Stimulated activated CD4-positive, alpha-beta T cell treated with anti-CD3 and anti-CD28 coated beads, Interleukin-12 subunit alpha, Interleukin-12 subunit beta, amount 100 ng/mL, for 24 hours (primary cell): ENCODE measurements at places on chromosomes 5 and 9.
A peak's percentile ranks its signal among the peaks of the same experiment; 100 is the strongest.

- no peak for DNase-seq
Measured at GRCh38 chr5:180081481-180081880, 9.9 kb upstream of the RNF130 start.

- DNase-seq: no peak
Measured at GRCh38 chr9:109780453-109781033, 545 bp downstream of the PALM2AKAP2 start.

GRCh38 chr9:77563174-77563573 lies 84.9 kb downstream of the GNA14 start:
- no peak for DNase-seq

DNA sequence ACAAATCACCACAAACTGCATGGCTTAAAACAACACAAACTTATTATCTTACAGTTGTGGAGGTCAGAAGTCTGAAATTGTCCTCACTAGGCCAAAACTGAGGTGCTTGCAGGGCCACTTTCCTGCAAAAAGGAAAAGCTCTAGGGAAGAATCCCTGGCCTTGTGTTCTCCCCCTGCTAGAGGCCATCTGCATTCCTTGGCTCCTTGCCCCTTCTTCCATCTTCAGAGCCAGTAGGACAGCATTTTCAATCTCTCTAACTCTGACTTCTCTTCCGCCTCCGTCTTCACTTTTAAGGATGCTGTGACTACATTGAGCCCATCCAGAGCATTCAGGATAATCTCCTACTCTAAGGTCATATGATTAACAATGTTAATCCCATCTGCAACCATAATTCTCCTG lies 236.6 kb downstream of the CDK5RAP2 start:
- DNase-seq: no peak

GRCh38 chr5:99070362-99070761 lies 141.6 kb upstream of the CHD1 start:
- DNase-seq: no peak

DNA sequence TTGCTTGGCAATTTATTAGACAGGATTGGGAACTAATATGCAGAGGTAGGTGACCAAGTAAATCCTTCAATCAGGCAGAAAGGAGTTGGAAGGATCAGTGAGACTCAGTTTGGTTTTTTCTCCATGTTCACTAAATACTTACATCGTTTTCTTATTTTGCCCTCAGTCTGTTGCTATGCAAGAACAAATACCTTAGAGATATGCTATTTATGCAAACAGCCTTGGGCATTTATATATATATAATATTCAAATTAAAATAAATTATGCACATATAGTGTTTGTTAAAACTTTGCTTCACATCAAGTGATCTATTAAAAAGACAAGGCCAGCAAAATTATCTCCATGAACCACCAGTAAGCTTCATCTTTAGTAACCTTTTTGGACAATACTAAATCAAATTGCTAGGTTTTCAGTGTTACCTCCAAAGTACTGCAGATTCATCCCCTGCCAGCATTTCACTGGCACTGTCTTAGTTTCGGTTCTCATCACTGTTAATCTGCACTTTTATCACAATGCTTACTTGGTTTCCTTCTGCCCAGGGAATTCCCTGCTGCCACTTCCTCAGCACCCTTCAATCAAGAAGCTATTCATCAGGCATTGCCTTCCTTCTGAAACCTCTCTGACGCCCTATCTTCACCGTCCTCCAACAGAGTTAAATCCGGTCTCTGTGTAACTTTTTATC lies 26.0 kb upstream of the LIFR start:
- no peak for DNase-seq

- no peak for DNase-seq
Measured at GRCh38 chr5:80590766-80591165, 20.7 kb upstream of the ANKRD34B start.

DNA sequence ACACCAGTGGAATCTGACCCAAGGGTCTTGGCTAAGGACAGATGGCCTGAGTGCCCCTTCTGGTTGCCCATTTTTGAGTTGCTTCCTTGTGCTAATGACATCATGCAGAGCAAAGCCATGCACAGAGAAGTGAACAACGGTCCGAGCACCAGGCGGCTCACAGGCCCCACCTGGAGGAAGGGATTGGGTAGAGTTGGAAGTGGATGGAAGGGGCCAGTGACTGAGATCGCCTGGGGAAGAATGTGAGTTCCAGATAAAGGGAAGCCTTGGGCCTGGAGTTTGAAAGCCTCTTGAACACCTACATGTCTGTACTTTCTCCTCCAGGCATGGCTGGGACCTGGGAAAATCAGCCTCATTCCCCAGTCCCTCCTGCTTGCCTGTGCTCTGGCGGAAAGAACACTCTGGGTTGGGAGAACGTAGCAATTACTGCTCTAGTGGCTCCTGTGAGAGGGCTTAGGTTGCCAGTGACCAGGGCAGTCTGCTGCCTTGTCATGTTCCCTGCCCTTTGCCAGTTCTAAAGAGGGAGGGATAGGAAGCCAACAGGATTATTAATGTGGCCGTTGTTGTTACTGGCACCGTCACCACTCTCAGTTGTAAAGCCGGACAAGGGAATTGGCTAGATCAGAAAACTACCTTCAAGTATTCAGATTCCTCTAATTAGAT lies 62.5 kb upstream of the PTPN3 start:
- DNase-seq: no peak

DNA sequence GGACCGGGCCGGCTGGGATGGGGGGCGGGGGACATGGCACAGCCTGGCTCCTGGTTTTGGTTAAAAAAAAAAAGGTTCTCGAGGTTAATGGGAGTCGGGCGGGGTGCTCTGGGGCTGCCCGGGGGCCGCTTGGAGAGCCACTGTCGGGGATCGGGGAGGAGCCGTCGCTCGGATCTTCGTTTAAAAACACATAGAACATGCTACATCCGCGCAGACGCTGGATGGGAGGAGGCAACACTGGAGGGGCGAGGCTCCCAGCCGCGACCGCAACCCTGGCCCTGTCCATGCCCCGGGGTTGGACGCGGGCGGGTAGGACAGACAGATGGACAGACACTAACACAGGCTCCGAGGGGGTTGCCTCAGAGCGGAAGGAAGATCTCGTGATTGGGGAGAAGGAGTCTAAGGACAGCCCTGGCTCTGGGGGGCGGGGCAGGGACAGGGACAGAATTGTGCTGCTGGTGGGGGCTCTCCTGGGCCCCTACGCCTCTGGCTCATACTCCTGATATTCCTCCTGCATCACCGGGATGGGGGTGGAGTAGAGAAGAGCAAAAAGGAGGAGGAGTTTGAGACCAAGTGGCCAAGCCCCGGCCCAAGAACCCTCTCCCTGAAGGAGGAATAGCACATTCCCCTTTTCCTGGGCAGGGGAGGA lies 9.9 kb downstream of the SNCB start:
- DNase-seq: no peak

- DNase-seq: no peak
Measured at GRCh38 chr5:180197016-180197702, 11.9 kb downstream of the RASGEF1C start.

GRCh38 chr9:89602978-89603766 lies 1.6 kb upstream of the GADD45G start:
- peak; percentile 77 for DNase-seq

DNA sequence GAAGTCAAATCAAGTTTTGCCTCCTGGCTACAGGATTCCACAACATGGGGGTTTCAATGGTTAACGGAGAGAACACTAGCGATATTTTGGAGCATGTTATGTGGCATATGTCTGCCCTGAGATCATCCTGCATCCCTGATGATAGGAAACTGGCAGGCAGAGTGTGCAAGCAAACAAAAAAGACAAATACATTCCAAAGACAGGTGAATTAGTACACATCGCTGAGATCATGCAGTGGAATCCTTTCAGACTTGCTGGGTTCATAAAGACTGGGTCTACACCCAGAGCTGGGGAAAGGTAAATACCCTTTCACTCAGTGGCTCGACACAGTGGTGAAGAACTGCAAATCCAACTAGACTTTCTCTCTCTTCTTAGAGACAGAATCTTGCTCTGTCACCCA lies 286.5 kb downstream of the EFNA5 start:
- DNase-seq: no peak

DNA sequence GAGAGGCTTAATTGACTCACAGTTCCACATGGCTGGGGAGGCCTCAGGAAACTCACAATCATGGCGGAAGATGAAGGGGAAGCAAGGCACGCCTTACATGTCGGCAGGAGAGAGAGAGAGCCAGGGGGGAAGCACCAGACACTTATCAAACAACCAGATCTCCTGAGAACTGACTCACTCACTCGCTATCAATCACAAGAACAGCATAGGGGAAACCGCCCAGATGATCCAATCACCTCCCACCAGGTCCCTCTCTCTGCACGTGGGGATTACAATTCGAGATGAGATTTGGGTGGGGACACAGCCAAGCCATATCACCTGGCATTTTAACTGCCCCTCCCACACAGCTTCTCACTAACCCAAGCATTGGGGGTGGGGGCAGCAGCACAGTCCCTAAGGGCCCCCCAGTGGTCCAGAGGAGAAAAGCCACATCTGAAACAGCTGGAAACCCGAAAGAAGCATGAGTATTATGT lies 76.1 kb upstream of the ASS1 start:
- DNase-seq: peak; percentile 4

GRCh38 chr5:179762079-179762780 lies 29.6 kb downstream of the MAML1 start:
- DNase-seq: no peak

DNA sequence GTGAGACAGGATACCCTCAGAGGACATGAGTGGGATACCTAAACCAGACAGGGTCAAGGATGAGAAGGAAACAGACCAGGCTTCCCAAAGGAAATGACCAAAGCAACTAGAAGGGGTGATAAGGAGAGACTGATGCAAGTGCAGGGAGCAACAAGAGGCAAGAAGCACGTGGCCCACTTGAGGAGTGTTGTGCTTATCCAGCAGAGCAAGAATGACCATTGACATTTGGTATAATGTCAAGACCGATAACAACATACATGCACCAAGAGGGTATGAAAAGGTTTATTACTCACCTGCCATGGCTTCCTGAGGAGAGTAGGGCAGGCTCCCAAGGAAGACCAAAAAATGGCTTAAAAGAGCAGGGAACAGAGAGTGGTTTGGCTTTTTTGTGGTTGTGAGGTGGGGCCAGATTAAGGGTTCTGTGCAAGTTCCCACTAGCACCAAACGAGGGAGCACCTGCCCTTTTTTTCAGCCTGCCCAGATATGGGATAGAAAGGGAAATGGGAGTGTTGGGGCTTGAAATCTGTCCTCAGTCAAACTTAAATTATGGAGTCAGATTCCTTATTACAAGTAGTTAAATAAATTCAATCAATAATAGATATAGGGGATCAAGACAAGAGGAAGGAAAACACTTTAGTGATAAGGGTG lies 513.6 kb downstream of the RASEF start:
- DNase-seq: no peak

DNA sequence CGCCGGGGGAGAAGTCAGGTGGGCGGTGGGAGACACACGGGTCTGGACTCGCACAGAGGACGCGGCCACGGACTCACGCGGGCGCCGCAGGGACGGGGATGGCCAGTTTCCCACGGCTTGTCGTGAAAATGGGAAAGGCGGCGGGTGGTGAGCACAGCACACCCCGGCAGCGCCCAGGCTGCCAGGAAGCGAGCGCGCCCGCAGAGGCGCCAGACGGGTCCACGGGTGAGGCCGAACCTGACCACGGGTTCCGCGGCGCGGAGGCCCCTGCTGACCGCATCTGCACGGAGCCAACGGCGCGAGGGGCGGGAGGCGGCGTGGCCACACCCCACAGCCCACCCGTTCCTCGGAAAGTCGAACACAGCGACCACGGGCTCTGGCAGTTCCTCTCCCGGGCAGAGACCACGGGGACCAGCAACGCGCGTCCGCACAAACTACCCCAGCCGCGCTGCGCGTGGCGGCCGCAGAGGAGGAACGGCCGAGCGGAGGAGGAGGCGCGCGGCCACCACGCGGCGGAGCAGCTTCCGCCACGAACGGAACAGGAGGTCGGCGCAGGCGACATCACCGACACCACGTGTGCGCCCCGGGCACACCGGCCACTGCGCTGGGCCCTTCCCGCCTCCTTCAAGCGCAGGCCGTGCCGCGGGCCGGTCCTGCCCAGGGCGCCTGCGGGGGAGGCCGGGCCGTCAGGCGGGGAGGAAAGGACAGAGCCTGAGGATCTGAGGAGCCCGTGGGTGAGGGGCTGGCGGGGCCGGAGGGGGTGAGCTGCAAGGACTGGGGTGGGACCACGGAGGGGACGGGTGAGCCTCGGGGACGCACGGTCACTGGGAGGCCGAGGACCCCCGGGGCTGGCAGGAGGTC lies 5.6 kb downstream of the EXD3 start:
- DNase-seq: no peak

GRCh38 chr5:157511651-157512644 lies 51.9 kb downstream of the NIPAL4 start:
- no peak for DNase-seq

DNA sequence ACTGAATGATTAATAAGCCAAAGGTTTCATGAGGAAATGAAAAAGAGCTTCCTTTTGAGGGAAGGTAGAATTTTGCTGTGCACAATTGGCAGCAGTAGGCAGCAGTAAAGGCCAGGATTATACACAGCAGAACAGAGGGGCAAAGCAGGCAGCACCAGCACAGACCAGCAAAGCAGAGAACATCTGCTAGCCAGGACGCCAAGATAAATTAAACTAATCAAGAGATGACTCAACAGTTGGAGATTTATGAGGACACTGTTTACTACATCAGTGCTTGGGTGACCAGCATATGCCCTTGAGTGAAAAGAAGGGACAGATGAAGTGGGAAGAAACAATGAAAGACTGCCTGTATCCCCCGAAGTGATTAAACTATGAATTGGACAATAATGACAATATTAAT lies 871.4 kb upstream of the CDH10 start:
- no peak for DNase-seq

DNA sequence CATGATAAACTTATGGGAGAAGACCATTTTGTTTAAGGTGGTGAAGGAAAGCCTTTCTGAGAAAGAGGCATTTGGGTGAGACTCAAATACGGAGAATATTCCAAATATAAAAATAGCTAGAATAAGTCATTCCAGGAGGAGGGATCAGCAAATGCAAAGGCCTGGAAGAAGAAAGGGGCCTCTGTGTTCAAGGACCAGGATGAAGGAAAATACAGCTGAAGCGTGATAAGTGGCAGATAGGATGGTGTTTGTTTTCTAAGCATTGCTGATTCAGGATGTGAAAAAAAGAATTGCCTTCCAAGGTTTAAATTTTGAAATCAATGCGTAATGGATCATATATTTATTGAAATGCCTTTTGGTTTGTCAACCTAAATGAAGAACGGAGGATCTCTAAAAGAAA lies 59.4 kb upstream of the CAST start:
- no peak for DNase-seq

GRCh38 chr5:96173366-96173765 lies 211.7 kb upstream of the ELL2 start:
- no peak for DNase-seq

DNA sequence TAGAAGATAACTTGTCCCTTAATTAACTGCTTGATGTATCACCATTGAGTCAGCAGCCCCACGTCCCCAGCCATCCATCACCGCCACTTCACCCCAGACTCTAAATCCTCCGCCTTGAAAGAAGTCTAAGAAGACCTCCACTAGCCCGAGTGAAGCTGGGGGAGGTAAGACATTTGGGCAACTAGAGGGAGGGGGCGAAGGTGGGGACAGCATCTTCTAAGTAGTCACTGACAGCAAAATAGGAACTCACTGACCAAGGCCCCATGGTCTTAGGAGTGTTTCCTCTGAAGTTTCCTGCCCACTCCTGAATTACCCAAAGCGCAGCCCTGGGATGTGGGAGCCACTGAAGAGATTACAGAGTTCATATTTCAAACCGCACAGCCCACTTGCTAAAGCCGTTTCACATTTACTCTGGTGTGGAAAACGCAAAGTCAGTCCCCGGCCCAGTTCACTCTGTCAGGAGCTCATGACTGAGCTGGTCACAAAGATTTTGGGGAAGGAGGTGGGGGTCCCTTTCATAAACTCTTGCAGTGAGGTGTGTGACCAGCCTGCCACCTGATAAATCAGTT lies 107.4 kb downstream of the LHFPL2 start:
- no peak for DNase-seq
